NCI-H1092 treated with DMSO at 0.1 percent for 48 hours (cell line): ENCODE measurements at places on chromosomes 16 and 17.
A peak's percentile ranks its signal among the peaks of the same experiment; 100 is the strongest.

DNA sequence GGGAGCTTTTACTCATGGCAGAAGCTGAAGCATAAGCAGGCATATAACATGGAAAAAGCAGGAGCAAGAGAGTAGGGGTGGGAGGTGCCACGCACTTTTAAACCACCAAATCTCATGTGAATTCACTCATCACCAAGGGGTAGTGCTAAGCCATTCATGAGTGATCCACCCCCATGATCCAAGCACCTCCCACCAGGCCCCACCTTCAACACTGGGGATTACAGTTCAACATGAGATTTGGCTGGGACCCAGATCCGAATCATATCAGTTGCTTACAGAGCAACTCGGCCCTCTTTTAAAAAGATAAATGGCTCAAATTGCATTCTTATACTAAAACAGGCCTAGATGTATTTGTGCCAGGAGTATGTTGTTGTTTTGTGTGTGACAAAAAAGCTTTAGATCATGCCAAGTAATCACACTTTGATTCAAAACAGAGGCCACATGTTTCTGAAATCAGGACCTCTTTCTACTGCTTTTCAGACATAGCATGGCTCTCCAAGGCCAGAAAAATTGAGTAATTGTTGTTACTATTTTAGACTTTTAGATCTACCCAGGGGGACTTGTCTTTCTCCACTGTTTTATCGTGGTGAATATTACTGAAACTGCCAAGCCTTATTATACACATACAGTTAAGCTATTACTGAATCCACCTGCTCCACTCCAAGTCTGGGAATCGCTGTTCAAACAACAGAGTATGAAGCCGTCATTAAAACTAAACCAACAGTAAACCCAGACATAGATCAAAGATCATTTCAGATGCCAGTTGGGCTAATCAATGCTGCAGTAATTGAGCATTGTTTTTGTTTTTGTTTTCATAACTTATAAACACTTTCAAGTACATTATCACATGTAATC lies 163.3 kb downstream of the KCNJ2 start:
- peak; percentile 71 for DNase-seq

DNA sequence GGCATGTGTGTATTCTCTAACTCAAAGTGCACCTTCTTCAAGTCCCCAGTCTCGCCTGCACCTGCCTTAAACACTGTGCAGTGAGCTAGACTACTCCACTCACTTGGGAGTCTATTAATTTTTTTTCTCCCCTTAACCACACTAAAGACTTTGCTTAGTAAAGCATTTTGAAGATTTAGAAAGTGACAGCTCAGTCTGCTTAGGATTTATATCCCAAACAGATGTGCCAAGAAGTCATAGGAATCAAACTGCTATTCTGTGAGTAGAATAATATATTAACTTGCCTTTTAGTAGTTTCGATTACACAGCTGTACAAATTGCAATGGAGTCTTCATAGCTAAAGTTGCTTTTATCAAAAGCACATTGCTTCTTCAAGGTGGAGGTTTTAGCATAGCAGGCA lies 47.2 kb upstream of the MED13 start:
- DNase-seq = no peak

GRCh38 chr16:89902980-89903379 lies 15.7 kb upstream of the MC1R start:
- no peak for DNase-seq

DNA sequence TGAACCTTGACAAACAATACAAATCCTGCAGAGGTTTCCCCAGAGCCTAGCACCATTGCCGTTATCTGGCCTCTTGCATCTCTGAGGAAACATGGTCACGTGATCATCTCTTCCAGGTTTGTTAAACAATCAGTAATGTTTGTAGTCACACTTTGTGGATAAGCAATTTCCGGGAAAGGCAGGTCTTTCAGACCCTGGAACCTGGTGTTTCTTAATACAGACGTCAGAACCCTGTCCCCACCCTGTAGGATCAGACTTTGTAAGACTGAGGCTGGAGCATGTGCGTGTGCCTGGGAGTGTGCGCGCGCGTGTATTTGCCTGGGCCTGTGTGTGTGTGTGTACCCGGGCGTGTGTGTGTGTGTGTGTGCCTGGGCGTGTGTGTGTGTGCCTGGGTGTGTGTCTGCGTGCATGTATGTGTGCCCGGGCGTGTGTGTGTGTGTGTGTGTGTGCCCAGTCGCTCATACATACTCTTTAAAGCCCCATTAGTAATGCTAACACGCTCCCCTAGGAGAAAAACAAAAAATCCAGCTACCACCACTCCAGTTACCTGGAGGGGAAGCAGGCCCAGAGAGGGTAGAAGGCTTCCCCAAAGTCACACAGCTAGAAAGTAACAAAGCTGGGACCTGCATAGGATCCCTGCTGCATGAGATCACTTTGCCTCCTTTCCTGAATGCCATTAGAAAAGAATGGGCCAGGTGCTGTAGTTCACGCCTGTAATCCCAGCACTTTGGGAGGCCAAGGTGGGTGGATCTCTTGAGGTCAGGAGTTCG lies 5.3 kb downstream of the CTNS start:
- no peak for DNase-seq

- no peak for DNase-seq
These were observed 102.2 kb downstream of the HIC1 start for GRCh38 chr17:2157081-2157480.

DNA sequence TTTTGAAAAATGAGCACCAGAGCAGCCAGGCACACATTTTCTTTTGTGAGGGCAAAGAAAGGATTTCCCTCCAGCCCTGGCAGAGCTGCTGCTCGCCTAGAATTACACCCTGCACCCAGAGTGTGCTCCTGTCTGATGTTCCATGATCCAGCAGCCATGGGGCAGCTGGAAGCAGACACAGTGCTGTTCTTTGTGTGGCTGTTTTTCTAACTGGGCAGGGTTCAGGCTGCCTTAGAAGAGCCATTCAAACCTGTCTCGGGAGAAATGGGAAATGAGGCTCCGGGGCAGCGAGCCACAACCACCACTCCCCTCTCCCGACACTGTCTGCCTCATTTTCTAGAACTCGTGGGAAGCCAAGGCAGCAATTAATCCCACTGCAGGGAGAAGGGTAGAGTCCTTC lies 28.9 kb downstream of the LITAF start:
- DNase-seq = no peak
